Tibial artery (tissue), 4 donors: ENCODE measurements at places on chromosomes 4 and X.

- peak within 1 kb of the TSS; percentile 57 for H3K27ac ChIP-seq
- peak; percentile 55 for DNase-seq
- H3K36me3 ChIP-seq: no peaks in the 10 kb centered on the region
- peaks cover 6% of the 10 kb centered on the region for H3K27me3 ChIP-seq
These were observed at the start of gene STOX2 for GRCh38 chr4:183905081-183905592. Gene STOX2 (plus strand): TSS chr4:183905307. CDS start chr4:183906791, 1,484 bp downstream.

DNA sequence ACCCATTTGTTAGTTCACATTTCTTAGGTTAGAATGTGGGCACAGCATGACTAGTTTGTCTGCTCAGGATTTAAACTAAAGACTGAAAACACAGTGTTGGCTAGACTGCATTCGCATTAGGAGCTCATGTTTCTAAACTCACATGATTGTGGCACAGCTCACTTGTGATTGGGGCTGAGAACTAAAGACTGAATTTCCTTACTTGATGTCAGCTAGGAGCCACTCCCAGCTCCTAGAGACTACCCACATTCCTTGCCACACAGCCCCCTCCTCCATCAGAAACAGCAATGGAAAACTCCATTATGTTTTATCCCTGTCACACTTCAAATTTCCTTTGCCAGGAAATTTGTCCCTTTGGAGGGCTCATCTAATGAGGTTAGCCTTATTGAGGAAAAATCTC is 170.2 kb upstream of the NUDT6 start:
- H3K27me3 ChIP-seq: no peaks in the 10 kb centered on the region
- no peak for DNase-seq

- H3K4me1 ChIP-seq: no peaks in the 10 kb centered on the region
- no peak overlapping the region for H3K27ac ChIP-seq
- DNase-seq: no peak
- no peaks in the 10 kb centered on the region for H3K36me3 ChIP-seq
- no peak overlapping the region for H3K4me3 ChIP-seq
- H3K27me3 ChIP-seq: no peaks in the 10 kb centered on the region
These were observed 21.1 kb upstream of the PLS3 start for GRCh38 chrX:115539841-115540240.

DNA sequence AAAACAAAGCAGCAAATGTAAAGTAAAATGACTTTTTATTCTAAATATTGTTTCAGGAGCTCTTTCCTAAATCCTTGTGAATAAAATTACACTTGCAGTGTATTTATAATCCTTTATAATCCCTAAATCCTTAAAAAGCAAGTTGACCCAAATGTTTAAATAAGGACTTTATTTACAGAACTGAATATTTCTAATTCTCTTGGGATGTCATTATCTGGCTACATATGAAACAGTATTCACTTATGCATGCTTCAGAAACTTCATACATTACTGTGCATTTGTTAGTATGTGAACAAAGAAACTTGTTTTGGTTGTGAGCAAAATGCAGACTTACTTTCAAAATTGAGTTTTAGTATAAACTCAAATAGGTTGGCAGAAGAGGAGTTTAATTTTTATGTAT is 49.2 kb downstream of the PTTG2 start:
- peaks cover 27% of the 10 kb centered on the region for H3K4me1 ChIP-seq
- no peak overlapping the region for H3K4me3 ChIP-seq
- DNase-seq: no peak
- H3K27me3 ChIP-seq: no peaks in the 10 kb centered on the region
- peaks cover 2% of the 10 kb centered on the region for H3K36me3 ChIP-seq
- H3K27ac ChIP-seq: peak overlapping the region; percentile 75

- H3K4me3 ChIP-seq: no peak overlapping the region
- no peaks in the 10 kb centered on the region for H3K27me3 ChIP-seq
- DNase-seq: no peak
- no peaks in the 10 kb centered on the region for H3K36me3 ChIP-seq
These were observed 641.4 kb downstream of the ZNF674 start for GRCh38 chrX:45903781-45904201.

- peak overlapping the region; percentile 97 for H3K27ac ChIP-seq
- H3K4me3 ChIP-seq: peak overlapping the region; percentile 86
- H3K27me3 ChIP-seq: no peaks in the 10 kb centered on the region
- DNase-seq: no peak
- no peaks in the 10 kb centered on the region for H3K36me3 ChIP-seq
These were observed 394 bp downstream of the MED14 start for GRCh38 chrX:40734971-40735324.

- no peaks in the 10 kb centered on the region for H3K27me3 ChIP-seq
- H3K4me1 ChIP-seq: no peaks in the 10 kb centered on the region
- H3K27ac ChIP-seq: no peak overlapping the region
- DNase-seq: no peak
These were observed 7.9 kb upstream of the GNRHR start for GRCh38 chr4:67762086-67762485.

DNA sequence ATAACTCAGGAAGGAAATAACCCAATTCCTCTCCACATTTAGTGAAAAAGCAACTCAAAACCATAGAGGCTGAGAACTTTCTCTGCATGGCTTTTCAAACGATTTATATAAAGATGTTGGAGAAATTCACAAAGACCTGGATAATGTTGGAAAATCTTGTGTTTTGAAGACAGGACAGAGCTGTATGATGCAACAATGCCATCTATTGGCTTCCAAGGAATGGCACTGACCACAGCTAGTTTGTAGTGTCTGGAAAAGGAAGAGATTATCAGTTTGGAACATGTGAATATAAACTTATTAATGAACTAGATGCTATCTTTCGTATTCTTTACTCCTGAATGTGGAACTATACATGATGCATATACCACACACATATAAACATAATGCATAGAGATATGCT is 503.6 kb downstream of the IL1RAPL1 start:
- H3K36me3 ChIP-seq: no peaks in the 10 kb centered on the region
- no peaks in the 10 kb centered on the region for H3K4me1 ChIP-seq
- H3K27me3 ChIP-seq: no peaks in the 10 kb centered on the region
- no peak for DNase-seq
- H3K27ac ChIP-seq: no peak overlapping the region

DNA sequence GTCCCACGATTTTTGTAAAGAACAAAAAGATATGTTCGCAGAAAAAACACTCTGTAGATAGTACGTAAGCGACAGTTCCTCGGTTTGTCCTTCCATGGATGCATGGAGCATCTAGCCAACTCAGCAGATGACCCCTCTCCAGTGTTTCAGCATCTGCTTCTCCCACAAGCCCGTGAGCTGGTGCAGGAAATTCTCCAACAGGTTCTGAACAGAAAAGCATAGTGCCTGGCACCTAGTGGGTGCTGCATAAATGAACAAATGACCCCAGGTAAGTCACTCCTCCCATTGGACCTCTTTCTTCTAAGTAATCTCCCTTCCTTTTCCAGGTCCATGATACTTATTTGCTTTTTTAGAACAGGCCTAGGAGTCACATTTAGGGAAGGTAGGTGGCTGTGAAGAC is 966 bp upstream of the KIAA0232 start:
- H3K4me1 ChIP-seq: peaks cover 55% of the 10 kb centered on the region
- no peaks in the 10 kb centered on the region for H3K27me3 ChIP-seq
- no peak for DNase-seq
- H3K27ac ChIP-seq: peak overlapping the region; percentile 100
- H3K36me3 ChIP-seq: no peaks in the 10 kb centered on the region
- H3K4me3 ChIP-seq: peak overlapping the region; percentile 98

DNA sequence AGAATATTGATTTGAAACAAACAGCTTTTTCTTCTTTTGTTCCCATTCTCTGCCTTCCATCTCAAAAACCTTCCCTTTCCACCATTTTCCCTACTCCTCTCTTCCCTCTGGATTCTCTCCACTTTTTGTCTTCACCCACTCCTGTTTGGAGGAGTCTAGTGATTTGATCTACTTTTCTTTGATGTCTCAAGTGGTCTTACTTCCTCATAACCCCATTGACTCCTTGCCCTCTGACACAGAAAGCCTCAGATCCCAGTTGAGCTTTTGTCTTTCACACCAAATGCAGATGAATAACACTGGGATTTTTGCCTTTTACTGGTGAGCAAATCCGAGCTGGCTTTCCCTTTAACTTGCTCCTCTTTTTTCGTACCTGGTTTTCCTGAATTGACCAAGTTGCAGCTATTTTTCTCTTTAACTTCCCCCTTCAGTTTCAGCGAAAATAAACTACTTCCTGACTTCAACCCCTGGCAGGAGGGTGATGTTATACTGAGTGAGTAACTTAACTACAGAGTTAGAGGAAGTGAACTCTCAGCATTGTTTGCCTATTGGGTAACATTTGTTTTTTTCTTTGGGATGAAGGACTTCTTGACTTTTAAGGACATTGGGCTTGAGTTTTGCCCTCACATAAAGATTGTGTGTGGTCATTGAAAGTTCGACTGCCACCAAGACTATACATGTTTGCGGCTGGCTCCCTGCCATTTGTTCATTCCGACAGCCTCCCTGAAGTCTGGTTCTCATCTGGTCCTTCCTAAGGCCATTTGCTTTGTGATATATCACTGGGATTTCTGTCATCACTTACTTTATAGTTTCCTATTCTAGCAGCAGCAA is 392.8 kb upstream of the NR3C2 start:
- DNase-seq: no peak
- H3K27ac ChIP-seq: no peak overlapping the region
- no peaks in the 10 kb centered on the region for H3K4me1 ChIP-seq
- H3K36me3 ChIP-seq: no peaks in the 10 kb centered on the region

DNA sequence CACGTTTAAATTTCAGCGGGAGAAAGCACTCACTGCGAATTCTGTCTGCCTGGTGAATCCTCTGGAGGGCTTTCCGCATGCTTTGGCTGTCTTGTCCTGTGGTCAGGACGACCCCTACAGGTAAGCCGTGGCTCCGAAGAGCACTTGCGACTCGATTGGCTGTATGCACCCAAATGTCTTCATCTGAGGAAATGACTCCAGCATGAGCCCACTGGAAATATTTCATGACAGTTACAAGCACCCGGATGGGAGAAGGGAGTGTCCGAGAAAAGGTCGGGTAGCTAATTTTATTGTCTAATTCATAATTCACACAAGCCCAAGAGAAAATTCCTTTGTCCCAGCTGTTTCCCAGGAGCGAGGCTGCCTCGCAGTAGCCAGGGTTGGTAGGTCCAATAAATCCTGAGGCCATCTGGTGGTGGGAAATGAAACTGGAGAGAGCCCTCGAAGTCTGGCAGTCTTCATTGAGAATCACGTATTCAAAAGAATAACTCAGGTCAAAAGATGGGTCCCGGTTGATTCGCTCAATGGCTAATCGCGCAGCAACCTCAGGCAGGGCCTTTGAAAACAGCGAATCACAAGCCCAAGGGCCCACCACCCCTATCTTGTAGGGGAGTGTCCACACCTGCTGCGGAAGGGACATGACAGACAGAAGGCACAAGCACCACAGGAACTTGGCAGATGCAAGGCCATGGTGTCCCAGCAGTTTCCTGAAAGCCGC is 6.6 kb downstream of the GUCY2F start:
- no peaks in the 10 kb centered on the region for H3K4me1 ChIP-seq
- no peaks in the 10 kb centered on the region for H3K27me3 ChIP-seq
- H3K4me3 ChIP-seq: no peak overlapping the region
- H3K36me3 ChIP-seq: no peaks in the 10 kb centered on the region
- DNase-seq: peak; percentile 20

DNA sequence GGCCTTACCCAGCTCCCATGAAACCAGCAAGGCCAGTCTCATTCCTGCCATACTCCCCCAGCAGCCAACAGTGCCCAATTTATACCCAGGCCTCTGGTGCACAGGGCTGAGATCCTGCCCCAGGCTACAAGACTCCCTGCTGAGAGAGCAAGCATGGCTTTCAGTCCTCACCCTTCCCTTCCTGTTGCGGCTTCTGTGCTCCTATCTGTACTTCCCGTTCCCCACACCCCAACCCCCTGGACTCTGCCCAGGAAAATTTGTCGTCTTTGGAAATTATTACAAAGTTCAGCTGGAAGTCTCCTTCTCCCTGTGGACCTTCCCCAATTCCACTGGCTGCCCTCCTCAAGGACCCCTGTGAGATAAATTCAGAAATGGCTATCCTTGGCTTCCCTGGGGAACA is 84.1 kb upstream of the GK2 start:
- peak overlapping the region; percentile 34 for H3K27ac ChIP-seq
- H3K36me3 ChIP-seq: no peaks in the 10 kb centered on the region
